ENCODE measurements at places on chromosomes 6 and 20.
A peak's percentile ranks its signal among the peaks of the same experiment; 100 is the strongest.

DNA sequence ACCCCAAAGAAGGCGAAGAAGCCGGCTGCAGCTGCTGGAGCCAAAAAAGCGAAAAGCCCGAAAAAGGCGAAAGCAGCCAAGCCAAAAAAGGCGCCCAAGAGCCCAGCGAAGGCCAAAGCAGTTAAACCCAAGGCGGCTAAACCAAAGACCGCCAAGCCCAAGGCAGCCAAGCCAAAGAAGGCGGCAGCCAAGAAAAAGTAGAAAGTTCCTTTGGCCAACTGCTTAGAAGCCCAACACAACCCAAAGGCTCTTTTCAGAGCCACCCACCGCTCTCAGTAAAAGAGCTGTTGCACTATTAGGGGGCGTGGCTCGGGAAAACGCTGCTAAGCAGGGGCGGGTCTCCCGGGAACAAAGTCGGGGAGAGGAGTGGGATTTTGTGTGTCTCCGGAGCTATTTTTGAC is 69.6 kb downstream of the HFE start:
- DNase-seq = no peak

DNA sequence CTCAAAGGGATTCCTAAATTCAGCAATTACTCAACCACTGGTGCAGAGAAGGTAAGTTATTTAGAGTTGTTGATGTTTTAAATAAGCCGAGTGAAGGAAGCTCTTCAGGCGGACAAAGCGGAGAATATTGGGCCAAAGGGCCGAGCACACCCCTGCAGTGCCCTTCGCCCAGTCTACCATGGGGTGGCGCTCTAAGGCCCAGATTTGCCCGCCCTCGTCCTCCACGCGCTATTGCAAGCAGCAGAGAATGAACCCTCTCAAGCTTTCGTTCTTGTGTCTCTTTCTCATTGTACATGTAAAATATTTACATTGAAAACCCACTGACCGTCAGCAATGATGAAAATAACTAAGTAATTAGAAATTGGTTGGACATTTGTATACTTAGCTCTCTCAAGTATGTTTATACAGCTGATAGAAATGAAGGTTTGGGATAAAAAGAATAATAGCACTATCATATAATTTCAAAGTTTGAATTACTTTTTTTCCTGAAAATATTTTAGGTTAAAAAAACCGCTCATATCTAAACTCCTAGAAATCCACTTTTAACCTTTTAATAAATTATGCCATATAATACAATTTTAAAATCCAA is 195.0 kb upstream of the CEP162 start:
- DNase-seq = peak; percentile 15

- no peak for DNase-seq
Measured at GRCh38 chr6:16019462-16019861, 109.4 kb upstream of the MYLIP start.

- peak; percentile 32 for DNase-seq
Measured at GRCh38 chr6:16514249-16514648, 247.0 kb downstream of the ATXN1 start.

DNA sequence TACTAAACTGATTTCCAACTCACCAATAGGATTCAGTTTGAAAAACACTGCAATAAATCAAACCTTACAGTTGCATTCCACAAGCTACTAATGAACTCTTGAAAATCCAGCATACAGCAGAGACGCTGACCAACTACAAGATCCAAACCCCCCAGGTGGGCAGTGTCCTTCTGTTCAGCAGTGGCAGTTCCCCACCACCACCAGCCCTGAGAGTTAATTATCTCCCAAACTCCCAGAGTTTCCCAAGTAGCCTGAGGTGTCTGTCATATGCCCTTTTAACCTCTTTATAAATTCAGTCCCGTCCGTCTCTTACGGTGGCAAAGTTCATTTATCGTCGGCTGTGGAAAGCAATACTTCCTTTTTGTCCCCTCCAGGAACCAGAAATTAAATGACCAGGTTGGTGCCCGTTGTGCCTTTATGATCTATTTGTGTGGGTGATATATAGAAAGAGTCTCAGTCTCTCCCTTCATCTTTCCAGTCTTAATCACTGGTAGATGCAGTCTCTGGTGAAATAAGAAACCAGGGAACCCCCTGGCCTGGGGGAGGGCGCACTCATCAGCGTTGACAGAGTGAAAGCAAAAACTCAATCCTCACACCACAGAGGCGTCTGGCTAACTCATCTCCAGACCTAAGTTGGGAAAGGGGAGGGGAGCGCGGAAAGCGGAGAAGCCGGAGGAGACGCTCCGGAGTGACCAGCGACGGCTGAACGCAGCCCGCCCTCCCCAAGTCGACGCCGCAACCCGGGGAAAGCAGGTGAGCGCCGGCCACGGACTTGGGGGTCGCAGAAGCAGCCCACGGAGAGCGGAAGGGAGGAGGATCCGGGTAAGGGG is 717 bp downstream of the MRPL14 start:
- no peak for DNase-seq

GRCh38 chr6:10633216-10633615 is 61.2 kb downstream of the C6orf52 start:
- peak; percentile 66 for DNase-seq

GRCh38 chr6:5023923-5024322 is 20.1 kb upstream of the RPP40 start:
- no peak for DNase-seq

DNA sequence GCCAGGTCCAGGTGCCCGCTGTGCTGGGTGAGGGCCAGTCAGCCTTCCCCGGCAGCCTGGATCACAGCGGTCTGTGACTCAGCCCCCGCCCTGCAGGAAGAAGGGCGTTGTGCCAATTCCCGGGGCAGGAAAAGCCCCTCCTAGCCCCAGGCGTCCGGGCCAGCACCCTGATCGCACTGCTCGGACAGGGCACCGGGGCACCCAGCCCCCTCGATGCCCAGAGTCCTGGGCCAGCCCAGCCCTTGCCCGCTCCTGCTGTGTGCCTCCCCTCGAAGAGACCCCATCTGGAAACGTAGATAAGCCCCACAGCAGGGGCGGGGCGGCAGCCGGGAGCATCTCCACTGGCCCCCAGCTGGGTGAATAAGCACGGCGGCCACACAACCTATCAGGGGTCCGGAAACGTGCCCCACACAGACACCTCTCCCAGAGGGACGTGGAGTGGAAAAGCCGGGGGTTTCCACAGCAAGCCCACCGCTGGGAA is 9.9 kb downstream of the LAMA5 start:
- DNase-seq = no peak

DNA sequence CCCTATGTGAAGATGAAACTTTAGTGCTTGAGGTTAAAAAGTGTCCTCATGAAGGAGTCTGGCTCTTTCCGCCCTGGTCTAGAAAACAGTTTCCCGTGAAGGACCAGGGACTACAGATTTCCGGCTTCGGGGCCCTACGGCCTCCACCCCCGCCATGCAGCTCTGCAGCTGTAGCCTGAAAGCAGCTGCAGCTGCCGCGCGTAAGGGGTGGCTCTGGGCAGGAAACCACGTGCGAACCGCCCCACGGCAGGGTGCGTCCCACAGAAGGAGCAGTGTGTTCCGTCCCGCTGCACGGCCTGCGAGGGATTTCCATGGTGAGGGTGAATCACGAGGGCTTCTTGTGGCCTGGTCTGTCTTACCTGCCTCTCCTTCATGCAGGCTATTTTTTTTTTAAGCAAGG is 117.0 kb downstream of the ERMARD start:
- DNase-seq = no peak

GRCh38 chr20:10177326-10177725 is 41.3 kb upstream of the SNAP25 start:
- no peak for DNase-seq

DNA sequence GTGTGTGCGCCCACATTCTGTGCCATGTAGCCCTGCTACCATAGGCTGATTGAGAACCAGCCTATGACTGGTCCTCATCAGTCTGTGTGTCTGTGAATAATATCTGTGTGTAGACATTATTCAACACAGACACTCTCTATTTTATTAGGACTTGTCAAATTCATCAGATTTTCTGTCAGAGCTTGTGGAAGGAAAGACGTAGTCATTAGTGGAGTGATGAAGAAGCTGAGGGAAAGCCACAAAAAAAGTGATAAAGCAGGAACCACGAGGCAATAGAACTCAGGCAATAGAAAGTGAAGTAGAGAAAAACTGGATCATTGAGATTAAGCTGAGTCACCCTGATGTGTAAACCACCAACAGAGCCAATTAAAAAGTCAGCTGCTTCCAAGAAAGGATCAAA is 122.2 kb upstream of the MARCKS start:
- DNase-seq = no peak

DNA sequence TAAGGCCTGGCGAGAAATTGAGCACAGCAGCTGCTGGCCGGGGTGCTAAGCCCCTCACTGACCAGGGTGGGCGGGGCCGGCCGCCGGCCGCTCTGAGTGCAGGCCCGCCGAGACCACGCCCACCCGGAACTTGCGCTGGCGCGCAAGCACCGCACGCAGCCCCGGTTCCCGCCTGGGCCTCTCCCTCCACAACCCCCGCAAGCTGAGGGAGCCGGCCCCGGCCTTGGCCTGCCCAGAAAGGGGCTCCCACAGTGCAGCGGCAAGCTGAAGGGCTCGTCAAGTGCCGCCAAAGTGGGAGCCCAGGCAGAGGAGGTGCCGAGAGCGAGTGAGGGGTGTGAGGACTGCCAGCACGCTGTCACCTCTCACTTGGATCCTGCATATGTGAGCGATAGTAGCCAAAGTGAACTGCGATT is 251.2 kb downstream of the GJA1 start:
- no peak for DNase-seq

All from AG04450 (cell line).